ENCODE measurements at places on chromosomes 13 and 19.

DNA sequence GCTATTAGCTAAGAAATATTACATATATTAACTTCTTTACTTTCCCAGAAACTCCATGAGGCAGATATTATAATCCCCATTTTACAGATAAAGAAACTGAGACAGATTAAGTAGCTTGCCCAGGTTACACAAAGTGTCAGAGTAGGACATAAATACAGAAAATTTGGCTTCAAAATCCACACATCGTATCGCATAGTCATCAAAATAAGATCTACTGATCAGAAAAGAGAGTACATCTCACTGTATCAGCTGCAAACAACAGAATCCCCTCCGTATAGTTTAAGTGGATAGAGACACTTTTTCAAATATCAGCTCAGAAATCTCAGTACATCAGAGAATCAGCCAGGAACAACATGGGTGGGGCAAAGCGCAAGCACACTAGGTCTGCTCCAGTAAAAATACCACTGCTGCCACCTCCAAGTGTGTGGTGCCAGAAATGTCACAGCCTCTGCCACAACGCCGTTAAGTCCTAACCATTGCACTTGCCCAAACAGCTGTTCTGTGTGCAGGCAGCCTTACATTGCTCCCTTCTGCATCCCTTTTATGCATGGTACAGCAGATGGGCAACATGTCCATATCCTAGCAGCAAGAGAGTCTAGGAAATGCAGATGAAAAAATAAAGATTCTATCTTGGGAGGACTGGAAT, 204.8 kb downstream of the KLF12 start:
- DNase-seq, result no peak

DNA sequence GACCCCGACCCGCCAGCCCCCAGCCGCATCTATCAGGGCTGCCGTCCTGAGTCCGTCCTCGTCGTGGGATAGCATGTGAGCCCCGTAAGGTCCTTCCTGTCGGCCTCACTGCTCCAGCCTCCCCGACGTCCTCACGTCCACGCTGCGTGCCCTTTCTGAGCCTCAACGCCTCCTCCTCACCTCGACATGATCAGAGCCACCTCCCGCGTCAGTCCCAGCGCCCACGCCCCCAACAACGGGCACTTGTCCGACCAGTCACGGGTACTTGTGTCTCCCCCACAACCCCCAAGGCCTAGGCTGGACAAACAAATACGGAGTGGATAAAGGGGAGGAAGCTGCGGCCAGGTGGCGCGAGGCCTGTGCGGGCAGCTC, 665 bp downstream of the ZNF497 start:
- DNase-seq, result no peak

DNA sequence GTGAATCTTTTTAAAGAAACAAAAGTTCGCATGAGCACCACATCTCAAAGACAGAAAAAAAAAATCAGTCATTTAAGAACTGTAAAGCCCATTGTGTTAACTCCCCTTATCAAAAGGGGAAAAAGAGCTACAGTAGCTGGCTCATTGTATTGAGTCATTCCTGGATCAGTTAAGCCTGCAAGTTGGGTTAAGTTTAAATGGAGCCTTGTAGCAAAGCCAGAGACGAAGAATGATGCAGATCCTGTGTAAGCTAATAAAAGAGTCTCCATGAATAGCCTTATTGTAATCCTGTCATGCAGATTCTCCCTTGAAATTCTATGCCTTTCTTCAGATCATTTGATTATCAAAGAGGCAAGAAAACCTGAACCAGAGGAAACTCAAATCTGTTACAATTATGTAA, 83.8 kb downstream of the CRYL1 start:
- no peak for DNase-seq

- no peak for DNase-seq
Measured at GRCh38 chr13:74026753-74027152, 107.5 kb downstream of the KLF12 start.

- DNase-seq, result no peak
Measured at GRCh38 chr13:96214824-96215445, 125.0 kb downstream of the HS6ST3 start.

DNA sequence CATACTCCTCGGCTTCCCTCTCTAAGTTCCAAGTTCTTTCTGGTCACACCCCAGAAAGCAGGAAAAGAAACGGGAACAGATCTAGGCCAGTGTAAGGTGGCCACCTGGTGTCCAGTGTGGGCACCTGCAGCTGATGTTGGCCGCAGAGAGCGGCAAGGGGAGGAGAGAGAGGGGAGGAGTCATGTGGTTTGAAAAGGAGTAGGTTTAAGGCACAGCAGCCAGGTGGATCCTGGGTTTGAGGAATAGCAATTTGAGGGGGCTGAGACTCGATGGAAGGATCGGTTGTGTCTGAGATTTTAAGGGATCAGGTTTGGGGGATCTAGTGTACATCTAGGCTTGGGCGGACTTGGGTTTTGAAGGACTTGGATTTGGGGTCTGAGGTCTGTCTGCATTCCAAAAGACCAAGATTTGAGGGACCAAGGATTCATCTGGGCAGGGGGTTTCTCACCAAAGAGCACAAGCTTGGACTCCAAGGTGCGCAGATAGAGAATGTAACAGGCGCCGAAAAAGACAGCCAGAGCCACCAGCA, 1.2 kb downstream of the RABAC1 start:
- peak; percentile 62 for DNase-seq

DNA sequence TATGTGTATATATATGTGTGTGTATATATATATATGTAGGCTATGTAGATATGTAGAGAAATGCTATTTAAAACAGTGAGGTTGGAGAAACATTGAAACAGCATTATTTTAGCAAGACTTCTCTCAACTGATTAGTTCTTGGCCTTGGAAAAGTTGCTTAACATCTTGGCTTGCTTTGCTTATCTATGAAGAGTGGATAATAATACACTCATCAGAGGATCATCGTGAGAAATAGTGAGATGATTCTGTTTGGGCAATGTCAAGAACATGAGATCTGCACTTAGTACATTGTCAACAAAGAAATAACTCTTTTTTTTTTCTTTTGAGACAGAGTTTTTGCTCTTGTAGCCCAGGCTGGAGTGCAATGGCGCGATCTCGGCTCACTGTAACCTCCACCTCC, 128.3 kb downstream of the KLF5 start:
- no peak for DNase-seq

DNA sequence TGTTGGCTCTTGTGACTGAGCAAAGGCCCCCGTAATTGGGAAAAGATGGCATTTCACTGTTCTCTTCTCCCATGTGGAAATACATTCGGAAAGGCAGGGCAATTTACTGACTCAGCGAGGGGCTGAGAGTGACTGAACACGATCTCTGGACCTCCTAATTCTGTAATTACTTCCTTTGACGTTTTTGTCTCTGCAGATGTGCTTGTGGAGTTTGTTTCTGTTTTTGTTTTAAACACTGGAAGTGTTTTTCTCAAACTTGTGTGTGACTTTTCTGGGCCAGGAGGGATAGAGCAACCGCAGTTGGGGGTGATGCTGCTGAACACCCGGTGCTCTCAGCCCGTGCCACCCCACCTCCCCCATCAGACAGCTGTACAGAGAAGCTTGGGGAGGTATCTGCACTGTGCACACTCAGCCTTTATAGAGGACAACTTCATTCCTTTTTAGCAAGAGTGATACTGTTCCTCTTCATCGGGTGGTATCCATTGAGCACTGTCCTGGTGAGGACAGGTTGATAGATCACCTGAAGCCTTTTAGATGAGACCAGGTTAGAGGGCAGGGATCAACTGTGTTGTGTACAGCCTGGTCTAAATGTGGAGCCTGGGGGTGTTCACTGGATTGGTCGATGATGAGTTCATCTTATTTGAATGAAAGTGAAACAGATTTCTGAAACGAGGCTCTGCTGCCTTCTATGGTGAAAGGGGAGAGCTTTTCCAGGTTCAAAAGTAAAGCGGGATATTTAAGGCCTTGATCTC, 117.4 kb downstream of the ESD start:
- no peak for DNase-seq

- DNase-seq, result no peak
Measured at GRCh38 chr19:51097796-51098195, 10.4 kb downstream of the CTU1 start.

GRCh38 chr13:21338156-21338555, 120.9 kb downstream of the ZDHHC20 start:
- no peak for DNase-seq

- DNase-seq, result no peak
Measured at GRCh38 chr19:49779731-49780555, 13.1 kb downstream of the AP2A1 start.

GRCh38 chr13:42762917-42763316, 18.5 kb upstream of the FAM216B start:
- no peak for DNase-seq

DNA sequence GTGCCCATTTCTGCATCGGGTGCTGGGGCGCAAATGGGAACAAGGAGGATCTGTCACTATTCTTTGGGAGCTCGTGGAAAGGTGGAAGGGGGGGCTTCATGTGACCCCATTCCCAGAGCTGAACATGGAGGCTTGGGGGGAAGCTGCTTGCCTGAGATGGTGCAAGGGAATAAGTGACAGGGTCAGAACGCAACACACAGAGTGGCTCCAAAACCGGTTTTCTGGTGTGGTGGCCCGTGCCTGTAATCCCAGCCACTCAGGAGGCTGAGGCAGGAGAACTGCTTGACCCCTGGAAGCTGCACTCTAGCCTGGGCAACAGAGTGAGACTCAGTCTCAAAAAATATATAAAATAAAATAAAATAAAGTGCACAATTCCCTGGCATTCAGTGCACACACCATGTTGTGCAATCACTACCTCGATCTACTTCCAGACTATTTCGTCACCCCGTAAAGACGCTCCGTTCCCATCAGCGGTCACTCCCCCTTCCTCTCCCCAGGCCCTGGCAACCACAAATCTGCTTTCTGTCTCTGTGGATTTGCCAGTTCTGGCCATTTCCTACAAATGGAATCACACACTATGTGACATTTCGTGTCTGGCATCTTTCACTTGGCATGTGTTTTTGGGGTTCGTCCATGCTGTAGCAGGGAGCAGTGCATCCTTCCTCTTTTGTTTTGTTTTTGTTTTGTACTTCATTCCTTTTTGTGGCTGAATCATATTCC, 18.2 kb upstream of the COMP start:
- no peak for DNase-seq

DNA sequence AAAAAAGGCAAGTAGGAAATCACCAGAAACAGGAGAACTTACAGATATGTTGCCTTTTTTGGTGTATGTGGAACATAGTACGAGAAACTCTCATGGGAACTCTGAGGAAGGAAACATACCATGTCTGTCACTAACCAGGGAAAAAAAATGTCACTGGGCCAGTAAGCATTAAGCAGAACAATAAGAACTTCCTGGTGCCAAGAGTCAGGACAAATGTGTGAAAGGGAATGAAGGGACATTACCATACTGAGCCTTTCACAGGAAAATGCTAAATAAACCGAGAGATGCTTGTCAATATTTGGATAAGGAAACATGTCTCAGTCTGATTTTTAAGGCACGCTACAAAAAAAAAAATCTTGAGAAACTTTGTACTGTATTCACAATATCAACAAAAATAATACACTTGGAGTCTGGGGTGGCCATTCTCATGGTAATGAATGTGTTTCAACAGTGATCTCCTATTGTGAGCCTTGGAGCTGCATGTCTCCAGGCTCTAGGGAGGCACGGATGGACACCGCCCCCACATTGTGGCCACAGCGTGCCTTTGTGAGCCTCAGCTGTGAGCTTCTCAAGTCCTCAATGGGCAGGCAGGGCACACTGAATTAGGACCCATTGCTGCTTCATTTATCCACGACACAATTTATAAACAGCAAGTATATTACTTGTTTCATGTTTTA, 113.0 kb upstream of the ARGLU1 start:
- DNase-seq, result no peak

DNA sequence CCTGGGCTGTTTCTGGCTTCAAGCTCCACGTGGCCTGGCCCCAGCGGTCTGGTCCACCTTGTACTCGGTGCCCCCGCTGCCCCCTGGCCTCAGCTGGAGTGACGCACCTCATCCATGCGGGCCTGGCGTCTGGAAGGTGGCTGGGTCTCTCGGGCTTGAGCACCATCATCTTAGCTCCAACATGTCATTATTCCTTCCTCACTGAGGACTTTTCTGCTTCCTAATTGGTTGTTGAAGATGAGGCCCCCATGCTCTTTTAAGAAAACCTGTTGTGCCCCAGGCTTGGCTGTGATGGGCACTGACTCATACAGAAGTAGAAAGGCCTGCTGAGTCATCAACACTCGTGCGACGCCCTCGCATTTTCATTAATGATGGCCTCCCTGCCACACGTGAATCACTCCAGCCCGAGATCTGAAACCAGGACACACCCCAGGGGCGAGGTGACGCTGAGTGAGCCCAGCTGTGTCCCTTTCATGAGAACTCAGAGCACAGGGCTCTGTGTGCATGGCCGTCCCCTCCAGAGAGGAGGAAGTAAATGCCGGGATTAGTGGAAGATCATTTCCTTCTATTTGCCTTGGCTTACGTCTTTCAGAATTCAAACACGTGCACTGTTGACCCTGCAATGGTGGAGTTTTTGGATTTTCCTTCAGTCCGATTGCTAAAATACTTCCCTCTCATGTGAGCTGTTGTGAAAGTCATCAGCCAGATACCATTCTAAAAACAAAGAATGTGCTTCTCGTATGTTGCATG, 14.0 kb upstream of the GJA3 start:
- peak; percentile 68 for DNase-seq

DNA sequence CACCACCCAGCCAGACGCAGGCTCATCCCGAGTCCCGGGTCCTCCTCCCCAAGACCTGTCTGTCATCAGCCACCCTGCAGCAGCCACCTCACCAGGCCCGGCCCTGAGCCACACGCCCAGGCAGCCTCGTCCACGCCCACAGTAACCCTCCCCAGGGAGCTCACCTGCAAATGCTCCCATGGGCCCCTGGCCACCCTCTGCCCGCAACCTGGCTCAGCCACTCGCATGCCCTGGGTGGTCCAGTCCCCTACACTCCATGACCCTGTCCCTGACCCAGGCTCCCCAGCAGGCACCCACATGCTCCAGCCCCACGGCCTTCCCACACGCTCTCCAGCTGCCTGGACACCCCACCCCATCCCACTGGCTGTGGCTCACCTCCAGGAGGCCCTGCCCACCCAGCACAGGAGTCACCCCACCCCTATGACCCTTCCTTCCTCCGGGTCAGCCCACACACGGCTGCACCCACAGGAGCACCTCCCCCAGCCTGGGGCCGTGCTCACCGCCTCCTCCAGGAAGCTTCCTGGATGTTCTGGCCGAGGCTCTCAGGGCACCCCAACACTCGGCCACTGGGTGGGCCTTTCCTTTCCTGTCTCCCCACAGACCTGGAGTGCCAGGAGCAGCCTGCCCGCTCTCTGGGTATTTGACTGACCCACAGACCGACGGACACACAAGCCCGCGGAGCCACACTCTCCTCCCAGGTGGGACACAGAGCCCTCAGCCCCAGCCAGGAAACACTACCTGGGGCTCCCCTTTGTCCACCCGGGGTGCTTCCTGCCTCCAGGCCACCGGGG, 3.6 kb downstream of the TMEM259 start:
- no peak for DNase-seq

DNA sequence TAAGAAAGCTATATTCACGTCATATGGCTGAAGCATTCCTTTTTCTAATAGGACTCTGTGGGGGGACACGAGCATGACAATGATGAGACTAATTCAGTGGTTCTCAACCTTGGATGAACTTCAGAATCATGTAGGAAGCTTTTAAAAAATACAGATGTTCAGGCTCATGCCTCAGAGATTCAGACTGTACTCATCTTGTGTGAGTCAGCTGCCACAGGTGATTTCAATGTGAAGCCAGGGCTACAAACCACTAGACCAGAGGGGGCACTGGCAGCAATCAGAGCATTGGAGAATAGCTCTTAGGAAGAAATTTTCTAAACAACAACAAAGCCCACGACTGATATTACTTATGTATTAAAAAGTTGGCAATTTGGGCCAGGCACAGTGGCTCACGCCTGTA, 91.7 kb downstream of the SERP2 start:
- no peak for DNase-seq

GRCh38 chr13:90272356-90272755, 1075.1 kb upstream of the MIR17HG start:
- DNase-seq, result no peak

GRCh38 chr13:50348371-50348770, 333.1 kb downstream of the KCNRG start:
- no peak for DNase-seq
